ELF-1 (cell line): ENCODE measurements at places on chromosomes 11 and 22.

GRCh38 chr11:9714272-9714940, 50.5 kb downstream of the SWAP70 start:
- no peak for DNase-seq

- peak; percentile 92 for DNase-seq
Measured at GRCh38 chr11:122215244-122215992, 99.4 kb upstream of the BLID start.

DNA sequence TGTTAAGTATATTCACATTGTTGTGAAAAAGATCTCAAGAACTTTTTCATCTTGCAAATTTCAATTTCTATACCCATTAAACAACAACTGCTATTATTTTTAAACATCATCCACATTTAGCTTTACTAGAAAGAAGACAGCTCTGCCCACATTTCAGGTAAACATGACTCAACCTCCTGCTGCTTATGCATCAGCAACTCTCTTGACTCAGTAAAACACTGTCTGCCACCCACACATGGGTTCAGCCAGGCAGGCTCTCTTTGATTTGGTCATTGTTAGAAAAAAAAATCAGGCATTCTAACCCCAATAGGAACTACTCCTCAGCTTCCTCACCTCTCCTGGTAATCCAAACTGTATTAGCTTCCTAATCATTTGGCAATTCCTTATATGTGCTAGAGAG, 5.1 kb upstream of the ENDOD1 start:
- DNase-seq, result no peak

DNA sequence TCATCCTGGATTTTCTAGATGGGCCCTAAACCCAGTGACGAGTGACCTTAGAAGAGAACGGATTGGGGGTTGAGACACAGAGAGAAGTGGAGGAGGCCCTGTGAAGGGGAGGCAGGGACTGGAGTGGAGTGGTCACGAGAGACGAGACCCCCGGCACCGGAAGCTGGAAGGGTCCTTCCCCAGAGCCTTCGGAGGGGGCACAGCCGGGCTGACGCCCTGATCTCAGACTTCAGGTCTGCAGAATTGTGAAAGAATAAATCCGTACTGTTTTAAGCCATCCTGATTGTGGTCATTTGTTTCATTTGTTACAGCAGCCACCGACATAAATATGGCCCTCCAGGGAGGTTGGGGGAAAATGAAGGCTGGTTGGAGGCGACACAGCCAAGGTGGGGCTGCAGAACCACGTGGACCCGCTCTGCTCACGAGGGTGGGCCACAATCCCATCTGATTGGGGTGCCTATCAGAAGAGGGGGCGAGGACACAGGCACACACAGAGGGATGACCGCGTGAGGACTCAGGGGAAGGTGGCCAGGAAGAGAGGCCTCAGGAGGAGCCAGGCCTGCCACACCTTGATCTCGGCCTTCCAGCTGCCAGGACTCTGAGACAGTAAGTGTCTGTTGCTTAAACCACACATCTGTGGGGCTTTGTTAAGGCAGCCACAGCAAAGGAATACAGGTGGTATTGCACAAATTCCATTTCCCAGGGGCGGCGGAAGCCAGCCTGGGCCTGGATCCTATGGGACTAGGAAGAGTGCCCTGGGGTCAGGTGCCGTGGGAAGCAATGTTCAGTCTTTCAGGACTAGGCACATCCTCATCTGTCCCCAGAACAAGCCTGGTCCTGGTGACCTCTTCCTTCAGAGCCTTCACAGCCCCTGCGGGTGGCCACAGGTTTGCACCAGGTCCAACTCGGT, 73.3 kb upstream of the SHANK2 start:
- no peak for DNase-seq

- DNase-seq, result no peak
Measured at GRCh38 chr11:3796801-3797328, 489 bp downstream of the NUP98 start.

DNA sequence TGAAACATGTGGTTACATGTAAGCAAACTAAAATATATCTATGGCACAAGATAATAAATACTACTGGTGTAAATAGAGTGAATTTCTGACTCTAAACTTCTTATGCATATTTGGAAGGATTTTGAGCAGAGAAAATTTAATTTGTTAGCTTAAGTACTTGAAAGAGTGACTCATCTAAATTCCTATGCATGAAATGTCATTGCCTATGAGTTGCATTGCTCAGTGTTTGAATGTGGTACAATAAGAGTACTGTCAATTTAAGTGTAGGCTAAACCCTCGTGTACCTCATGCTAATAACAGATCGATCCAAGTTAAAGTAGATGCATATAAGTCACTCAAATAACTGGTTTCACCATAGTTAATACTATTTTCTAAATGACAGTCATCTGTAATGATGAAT, 5.3 kb upstream of the CARD18 start:
- no peak for DNase-seq

- peak; percentile 49 for DNase-seq
Measured at GRCh38 chr11:2207773-2208621, 36.4 kb upstream of the TH start.

DNA sequence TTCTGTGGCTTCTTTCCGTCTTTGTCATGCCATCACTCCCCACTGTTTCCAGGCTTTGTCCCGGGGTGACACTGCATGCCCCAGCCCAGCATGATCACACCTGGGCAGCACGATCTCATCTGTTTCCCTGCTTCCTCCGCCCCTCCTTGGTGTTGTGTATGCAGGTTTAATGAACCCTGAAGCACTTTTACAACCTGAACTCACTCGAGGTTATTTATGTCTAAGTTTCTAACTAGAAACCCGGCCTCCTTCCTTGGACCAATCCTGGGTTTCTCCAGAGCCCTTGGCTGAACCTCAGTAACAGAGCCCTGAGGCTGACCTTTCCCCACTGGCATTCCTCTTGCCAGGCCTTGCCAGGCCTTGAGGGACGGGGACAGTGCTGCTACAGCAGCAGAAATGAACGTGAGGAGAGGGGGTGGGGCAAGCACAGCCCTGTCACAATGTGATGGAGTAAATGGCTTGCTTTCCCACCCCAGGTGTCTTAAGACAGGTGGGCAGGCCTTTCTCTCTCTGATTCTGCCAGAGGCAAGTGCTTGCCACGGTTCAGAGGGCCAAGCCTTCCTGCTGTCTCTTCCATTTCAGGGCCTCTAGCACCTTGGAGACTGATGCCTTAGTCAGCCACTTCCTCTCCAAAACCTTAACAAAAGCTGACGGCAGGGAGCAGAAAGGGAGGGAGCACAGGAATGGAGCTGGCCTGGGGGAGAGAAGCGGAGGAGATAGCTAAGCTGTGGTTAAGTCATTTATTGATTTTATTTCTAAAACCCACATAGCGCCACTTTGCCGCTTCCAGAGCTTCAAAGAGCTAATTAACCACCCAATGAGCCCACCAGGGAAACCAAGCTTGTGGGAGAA, 3.1 kb upstream of the PYGM start:
- DNase-seq, result peak; percentile 84

DNA sequence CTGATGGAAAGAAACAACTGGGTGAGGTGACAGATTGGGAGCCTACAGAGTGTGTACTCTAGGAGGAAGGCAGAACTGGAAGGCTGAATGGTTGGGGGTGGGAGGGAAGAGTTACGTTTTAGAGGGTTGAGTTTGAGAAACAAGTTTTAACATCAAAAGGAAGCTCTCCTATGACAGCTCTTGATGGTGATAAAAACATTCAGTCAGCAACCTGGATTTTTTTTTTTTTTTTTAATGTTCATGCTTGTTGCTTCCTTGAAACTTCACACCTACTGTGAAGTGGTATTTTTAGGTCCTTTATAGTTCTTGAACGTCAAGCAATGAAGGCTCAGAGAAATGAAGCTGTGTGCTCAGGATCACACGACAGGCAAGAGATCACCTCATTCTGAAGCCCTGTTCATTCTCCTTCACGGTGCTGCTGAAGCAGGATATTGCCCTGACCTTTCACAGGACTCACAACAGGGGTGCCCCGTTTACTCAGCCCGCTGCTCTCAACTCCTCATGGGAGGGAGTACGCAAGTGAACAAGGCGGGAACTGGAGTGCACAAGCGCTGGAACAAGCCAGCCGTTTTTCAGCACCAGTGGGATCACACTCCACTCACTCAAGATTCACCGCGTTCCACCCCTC, 1.6 kb upstream of the TMEM109 start:
- DNase-seq, result no peak

DNA sequence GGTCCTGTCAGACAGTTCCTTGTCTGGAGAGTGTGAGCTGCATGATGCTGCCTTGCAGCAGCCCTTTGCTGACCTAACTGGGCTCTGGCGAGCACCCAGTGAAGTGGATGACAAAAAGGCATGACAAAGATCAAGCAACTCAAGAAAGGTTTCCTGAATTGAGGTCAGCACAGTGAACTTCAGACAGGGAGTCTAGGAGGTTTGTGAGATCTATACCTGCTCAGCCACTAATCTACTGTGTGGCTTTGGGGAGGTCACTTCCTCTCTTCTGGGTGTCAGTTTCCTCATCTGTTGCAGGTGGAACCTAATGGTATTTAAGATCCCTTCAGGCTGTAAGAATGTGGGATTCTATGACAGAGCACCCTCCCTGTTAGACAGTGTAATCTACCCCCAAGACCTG, 213.9 kb upstream of the NARS2 start:
- DNase-seq, result no peak

DNA sequence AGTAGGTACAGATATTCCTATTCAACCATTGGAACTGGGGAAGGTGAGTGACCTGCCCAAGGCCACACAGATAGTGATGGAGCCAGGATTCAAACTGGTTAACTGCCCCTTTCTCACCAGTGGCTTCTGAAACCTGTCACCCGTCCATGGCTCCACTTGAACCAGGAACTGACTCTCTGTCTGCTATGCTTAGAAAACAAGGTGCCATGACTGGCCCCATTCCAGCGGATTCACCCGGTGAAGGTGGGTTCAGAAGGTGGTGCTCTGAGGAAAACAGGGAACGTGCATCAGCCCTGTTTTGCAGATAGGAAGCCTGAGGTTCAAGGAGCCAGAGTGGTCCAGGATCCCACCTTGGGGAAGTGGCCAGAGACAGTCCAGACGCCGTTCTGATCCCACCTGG, 2.6 kb upstream of the PATZ1 start:
- no peak for DNase-seq

- no peak for DNase-seq
Measured at GRCh38 chr22:19045094-19045493, 77.1 kb downstream of the DGCR2 start.

- DNase-seq, result no peak
Measured at GRCh38 chr11:68480193-68480592, 19.6 kb downstream of the PPP6R3 start.

GRCh38 chr11:63142459-63142858, 1.6 kb downstream of the SLC22A24 start:
- no peak for DNase-seq

DNA sequence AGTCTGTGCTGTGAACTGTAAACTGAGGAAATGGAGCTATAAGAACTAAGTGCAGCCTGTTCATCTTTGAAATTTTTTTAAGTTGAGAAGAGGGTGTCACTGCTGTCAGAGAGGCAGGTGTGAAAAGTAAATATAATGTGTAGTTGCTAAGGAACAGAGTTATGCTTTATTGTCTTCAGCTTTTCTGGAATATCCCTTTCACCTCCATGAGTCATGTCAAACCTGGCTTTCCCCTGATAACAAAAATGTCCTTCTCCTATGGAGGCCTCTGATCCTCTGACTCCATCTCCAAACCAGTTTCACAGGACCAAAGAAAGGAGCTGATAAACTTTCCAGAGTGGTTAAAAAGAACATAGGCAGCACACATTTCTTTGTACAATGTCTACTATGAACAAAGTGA, 12.8 kb upstream of the MUC15 start:
- DNase-seq, result no peak

GRCh38 chr11:75454987-75455386, 22.0 kb upstream of the KLHL35 start:
- DNase-seq, result no peak

GRCh38 chr11:97815667-97816066, 1205.1 kb upstream of the CNTN5 start:
- no peak for DNase-seq

DNA sequence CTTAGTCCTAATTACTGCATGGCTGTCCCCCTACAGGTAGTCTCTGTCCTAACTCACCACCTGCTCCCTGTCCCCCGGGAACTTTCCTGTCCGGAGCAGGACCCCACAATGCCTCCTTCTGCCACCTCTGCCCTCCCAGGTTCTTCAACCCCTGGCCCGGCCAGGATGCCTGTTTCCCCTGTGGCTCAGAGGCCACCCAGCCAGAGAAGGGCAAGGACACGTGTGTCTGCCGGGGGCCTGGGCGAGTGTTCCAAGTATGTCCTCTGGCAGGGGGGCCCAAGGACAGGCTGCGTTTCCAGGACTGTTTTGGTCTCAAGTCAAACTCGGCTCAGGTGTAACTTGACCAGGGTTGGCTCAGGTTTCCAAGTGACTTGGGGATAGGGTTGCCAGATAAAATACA, 63.8 kb downstream of the BTG4 start:
- DNase-seq, result no peak

DNA sequence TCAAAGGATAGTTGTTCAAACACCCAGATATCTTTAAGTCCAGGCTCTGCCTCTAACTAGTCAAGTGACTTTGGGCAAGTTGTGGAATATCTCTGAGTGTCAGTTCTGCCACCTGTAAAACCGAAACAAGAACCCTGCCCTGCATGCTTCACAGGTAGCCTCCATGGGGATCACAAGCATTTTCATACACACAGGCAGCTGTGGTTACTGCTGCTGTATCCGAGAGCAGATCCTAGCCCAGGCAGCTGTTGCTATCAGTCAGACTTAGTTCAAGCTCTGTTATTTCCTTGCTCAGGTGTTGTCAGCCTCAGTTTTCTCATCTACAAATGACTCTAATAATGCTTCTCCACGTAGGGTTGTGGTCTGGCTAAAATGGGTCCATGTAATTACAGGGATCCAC, 6.5 kb upstream of the RASD2 start:
- no peak for DNase-seq

DNA sequence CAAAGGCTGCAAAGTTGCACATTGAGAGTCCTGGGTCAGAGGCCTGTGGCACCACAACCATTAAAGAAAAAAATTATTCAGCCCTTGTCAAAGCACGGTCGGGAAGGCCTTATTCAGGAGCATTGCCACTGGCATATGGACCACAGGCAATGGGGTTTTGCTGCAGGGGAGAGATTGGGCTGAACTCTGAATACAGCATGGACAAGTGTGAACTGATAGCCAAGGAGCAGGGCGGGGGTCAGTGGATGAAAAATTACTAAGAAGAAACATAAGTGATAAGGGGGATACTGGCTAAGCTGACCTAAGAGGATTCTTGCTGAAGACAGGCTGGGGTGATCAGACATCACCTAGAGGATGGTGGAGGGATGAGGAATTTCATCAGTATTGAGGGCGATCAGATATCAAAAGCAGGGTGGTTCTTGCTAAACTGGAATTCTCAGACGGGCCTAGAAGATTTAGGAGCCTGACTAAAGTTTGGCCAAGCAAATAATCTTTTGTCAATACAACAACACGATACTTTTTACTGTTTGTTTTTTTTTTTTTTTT, 3.3 kb upstream of the DGCR8 start:
- DNase-seq, result no peak

DNA sequence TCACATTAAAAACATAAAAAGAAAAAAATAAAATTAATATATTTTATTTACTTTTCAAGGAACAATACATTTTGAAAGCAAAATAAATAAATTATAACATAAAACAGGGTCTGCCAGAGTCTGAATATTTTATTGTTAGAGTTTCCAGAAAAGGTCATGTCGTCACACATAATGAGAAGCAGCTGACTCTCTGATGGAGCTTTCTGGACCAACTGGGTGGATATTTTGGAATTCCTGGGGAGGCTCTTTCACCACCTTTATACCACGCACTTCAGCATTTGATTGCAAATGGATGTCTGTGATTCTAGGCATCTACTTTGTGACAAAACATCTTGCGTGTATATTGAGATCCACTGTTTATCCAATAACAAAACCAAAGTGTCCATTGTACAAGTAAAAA, 455.0 kb upstream of the CCDC179 start:
- DNase-seq, result no peak

- DNase-seq, result no peak
Measured at GRCh38 chr22:49704345-49705215, 123.1 kb downstream of the BRD1 start.
